ENCODE measurements at places on chromosomes 3 and 15.

- DNase-seq, result no peak
These were observed 101.5 kb downstream of the ATP8B4 start for GRCh38 chr15:50017522-50017921.

DNA sequence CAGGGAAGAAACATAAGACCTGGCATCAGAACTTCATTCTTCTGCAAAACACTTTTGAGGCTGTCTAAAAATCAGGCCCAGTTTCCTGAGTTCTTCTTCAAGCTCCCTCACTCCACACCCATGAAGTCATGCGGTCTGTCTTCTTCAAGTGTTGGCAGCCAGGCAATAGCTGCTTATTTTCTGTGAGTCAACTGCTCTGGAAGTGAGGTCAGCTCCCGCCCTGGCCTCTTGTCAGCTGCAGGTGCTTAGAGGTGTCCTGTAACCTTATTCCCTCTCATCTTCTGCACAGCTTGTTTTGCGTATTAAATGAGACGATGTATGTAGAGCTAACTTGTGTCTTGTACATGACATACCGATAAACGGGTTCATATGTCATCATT, 226.1 kb downstream of the ADAMTS17 start:
- DNase-seq, result no peak

GRCh38 chr3:195071011-195071728, 199.8 kb downstream of the XXYLT1 start:
- no peak for DNase-seq

DNA sequence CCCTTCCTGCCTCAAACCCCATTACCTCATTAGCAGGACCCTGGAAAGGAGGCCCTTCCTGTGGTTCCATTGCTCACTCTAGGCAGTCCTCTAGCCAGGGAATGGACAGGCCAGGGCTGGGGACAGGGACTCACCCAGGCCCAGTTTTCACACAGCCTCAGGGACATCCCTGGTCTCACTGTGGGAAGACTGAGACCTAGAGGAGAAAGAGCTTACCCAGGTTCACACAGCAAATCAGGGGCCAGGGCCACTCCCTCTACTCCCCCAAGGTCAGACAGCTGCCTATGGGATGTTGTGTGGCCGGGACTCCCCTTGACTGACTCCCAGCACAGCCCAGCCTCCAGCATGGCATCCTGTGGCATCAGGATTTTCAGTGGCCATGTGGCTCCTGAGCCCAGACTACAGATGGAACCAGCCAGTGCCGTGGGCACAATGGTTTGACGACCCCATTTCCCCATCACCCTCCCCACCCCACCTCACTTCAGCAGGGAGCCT, 49.3 kb downstream of the ADAMTS7 start:
- no peak for DNase-seq

DNA sequence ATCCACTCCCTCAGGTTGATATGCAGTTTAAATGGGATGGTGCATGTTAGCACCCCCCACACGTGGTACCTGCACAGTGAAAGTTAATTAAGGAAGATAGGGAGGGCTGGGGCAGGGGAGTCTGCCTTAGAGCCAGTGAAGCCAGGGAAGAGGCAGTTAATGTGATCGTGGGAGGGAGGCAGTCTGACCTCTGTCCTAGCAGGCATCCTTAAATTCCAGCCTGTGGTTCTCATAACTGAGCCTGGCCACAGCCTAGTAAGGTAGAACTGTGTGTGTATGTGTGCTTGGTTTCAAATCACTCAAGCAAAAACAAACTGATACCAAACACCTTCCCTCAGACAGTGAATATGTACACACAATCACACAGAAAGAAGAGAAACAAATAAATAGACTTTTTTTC, 319.1 kb upstream of the TLE3 start:
- DNase-seq, result no peak

DNA sequence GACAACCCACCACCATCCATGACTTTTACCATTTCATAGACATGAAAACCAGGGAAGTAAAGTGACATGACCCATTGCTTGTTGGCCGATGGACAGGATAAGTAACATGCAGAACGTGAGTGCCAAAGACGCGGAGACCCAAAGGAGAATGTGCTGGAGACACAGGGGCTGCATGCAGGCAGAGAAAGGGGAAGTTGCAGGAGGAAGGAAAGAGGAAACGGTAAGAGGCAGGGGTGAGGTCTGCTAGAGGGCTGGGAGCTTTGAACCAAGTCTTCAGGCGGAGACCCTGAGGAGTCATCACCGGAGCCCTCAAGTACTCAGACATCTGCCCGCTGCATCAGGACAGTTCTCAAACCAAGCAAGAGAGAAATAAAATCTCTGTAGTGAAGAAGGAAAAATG, 34.9 kb downstream of the MAGEF1 start:
- DNase-seq, result no peak

- no peak for DNase-seq
These were observed 72.5 kb downstream of the TNFAIP8L3 start for GRCh38 chr15:51022206-51022605.

- no peak for DNase-seq
These were observed 1.7 kb downstream of the SEC13 start for GRCh38 chr3:10319251-10319650.

DNA sequence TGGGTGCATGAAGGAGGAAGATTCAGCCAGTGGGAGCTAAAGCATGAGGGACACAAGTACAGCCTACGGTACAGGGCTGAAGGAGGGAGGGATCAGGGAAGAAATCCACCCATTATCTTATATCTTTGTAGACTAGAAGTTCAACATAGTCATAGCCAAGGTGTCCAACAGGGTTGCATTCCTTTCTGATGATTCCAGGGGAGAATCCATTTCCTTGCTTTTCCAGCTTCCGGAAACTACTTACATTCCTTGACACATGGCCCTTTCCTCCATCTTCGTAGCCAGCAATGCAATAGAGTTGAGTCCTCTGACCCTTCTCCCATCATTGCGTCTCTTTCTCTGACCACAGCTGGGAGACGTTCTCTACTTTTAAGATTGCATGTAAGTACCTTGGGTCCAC, 471.0 kb upstream of the SEMA6D start:
- DNase-seq, result no peak

DNA sequence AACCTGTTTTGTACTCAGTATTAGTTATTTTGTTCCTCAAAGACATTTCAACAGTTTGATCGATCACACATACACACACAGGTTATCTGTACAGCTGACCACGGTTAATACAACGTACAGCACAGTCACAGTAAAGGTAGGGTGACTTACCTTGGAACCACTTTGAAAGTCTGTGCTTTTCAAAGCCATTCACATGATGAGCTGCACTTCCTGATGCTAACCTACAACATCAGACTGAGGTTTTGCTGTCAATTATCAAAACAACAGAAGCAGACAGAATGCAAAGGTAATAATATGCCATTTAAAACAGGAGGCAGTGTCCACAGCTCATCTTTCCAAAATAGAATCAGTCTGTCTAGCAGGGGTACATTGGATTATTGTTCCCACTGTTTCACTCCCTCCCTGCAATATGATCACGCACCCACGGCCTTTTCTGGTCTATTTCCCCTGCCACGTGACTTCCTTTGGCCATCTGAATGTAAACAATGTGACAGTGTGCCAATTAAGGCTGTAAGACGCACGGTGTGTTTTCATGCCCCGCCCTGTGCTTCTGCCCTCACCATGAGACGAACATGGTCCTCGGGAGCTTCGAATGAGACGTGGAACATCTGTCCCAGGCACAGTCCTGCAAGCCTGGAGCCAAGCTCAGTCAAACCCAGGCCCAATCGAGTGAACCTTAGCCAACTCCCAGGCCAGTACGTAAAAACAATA, 102.4 kb downstream of the FMN1 start:
- no peak for DNase-seq

GRCh38 chr15:68852461-68852860, 31.8 kb upstream of the ANP32A start:
- no peak for DNase-seq

GRCh38 chr3:151460228-151460627, 633 bp downstream of the IGSF10 start:
- DNase-seq, result no peak

DNA sequence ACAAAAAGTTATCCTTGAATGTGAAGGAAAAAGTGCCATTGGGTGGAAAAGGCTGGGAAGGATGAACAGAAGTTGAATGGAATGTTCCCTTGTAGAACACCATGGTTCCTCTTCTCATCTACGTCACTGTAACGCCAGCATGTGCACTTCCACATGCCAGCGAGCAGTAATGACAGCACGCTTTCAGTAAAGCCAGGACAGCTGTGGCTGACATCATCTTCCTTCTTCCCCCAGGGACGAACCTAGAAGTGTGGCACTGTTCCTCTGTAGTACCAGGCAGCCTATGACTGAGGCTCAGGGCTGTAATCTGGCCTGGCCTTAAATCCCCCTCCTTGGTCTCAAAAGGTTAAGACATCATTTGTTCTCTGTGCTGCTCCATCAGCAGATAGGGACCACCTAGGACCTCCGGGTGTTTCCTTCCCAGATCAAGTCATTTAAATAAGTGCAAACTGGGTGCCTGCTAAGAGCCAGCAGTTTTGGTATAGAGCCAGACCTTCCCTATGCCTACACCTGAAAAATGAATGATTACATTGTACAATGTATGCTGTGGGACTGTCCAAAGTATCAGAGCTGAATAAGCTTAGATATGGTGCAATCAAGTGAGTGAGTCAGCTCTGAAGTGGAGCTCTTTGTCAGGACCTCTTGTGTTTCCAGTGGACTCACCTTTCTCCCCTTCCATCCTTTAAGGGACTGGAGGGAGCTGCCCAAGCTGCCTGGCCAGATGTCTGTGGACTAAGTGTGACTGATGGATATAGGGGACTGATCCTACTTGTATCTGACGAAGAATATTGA, 5.6 kb upstream of the SRPRB start:
- no peak for DNase-seq

DNA sequence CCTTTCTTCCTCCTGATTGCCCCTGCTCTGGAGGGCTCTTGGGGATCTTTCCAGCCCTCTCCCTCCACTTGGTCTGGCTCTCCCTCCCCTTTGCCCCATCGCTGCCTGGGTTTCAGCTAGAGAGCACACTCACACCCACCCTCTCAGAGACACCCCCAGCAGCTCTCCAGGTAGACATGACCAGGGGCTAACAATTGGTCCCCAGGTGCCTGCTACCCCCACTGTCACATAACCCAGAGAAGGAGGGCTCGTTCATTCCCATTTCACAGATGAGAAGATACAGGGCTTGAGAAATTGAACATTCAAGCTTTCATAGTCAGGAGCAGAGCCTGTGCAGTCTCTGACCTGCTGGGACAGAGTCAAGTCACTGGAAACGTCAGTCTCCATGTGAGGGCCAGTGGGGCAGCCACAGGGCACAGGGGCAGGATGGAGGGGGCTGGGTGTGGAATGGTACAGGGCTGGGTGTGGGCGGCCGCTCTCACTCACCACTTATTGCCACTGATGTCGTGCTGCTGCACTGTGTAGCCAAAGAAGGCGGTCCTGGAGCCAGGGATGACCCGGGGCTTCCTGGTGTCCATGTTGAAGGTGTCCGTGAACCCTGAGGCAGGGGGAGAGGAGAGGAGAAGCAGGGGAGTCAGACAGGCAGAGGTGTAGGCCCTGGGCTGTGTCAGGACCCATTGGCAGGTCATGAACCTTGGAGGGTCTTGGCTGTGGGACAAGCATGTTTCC, 29.4 kb downstream of the ITGA11 start:
- no peak for DNase-seq

DNA sequence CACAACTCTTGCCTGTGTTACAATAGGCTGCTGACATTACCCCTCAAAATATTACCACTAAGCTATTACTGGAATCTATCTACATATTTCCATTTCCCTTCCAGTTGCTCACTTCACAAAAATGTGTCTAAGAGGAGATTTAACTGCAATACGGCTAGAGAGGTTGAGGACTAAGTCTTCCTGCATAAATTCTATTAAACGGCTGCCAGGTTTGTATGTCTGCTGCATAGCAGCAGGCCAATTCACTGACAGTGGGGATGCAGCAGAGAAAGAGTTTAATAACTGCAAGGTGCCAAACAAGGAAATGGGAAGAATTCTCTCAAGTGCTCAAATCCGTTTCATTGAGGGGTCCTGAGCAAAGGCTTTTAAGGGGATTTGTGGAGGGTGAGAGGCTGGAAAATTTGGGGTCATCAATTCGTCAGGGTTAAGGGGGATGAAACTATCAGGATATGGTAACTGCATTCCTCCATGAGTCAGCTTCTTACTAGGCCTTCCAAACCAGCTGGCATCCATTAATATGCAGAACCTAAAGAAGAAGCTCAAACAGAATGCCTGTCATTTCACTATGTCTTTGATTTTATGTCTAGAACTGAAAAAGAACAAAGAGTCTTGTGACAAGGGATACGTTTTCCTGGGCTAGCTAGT, 675.6 kb downstream of the TBL1XR1 start:
- no peak for DNase-seq

DNA sequence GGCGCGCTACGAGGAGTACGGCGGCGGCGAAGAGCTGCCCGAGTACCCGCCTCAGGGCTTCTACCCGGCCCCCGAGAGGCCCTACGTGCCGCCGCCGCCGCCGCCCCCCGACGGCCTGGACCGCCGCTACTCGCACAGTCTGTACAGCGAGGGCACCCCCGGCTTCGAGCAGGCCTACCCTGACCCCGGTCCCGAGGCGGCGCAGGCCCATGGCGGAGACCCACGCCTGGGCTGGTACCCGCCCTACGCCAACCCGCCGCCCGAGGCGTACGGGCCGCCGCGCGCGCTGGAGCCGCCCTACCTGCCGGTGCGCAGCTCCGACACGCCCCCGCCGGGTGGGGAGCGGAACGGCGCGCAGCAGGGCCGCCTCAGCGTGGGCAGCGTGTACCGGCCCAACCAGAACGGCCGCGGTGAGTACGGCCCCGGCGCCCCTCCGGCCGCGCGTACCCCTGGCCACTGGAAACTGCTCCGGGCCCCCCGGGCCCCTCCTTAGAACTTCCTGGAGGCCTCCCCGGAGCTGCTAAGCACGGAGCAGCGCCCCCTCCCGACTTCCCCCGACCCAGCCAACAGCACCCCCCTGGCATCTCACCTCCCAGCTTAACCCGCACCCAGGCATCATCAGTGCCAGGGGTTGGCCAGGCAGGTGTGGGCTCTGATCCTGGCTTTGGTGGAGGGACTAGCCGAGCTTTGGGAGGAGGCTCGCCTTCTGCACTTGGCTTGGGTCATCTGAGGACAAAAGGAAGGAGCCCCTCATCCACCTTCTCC, 1.4 kb downstream of the LOXL1 start:
- no peak for DNase-seq

DNA sequence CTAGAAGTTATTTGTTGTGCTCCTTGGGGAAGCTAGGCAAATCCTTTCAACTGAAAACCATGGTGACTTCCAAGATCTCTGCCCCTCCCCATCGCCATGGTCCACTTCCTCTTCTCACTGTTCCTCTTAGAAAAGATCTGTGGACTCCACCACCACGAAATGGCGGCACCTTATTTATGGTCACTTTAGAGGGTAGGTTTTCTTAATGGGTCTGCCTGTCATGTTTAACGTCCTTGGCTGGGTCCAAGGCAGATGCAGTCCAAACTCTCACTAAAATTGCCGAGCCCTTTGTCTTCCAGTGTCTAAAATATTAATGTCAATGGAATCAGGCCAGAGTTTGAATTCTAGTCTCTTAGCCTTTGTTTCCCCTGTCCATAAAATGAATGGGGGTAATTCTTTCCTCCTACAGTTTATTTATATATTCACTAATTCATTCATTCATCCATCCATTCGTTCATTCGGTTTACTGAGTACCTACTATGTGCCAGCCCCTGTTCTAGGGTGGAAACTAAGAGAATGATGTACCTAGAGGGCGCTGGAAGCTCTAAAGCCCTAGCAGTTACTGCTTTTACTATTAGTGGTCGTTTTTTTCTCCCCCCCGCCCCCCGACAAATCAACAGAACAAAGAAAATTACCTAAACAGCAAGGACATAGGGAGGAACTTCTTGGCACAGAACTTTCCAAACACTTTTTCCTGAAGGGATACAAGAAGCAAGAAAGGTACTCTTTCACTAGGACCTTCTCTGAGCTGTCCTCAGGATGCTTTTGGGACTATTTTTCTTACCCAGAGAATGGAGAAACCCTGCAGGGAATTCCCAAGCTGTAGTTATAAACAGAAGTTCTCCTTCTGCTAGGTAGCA, 657 bp downstream of the PATL2 start:
- peak; percentile 38 for DNase-seq

Data from hypothalamus (tissue), 51 donors.